ENCODE measurements at places on chromosomes 2 and 18.

DNA sequence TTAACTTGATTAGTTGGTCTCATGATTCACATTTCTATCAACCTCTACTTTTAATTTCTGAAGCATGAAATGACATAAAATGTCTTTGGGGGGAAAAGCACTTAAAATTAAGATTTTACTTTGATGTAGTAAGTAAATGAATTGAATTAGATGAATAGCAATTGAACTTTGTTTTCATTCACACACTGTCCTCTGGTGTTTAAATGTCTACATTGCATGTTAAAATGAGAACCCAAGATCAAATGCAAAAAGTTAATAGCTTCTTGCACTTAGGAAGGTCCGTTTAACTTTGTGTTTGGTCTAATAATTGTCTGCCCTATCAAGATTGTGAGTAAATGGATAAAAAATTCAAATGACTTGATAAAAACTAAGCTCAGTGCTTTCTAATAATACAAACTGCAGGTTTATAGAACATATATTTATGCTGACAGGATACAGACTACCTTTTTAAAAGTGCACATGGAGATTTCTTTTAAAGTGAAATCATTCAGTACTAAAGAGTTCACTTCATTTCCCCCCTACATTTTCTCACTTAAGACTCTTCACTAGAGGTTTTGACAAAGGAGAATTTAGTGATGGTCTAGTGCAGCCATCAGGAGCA is 156.2 kb upstream of the NABP1 start:
- DNase-seq = no peak

GRCh38 chr2:217952409-217952808 is 50.4 kb downstream of the TNS1 start:
- no peak for DNase-seq

GRCh38 chr2:100513650-100514049 is 43.4 kb downstream of the NMS start:
- DNase-seq = no peak

- DNase-seq = no peak
Measured at GRCh38 chr2:109295070-109295780, 166.2 kb downstream of the SH3RF3 start.

DNA sequence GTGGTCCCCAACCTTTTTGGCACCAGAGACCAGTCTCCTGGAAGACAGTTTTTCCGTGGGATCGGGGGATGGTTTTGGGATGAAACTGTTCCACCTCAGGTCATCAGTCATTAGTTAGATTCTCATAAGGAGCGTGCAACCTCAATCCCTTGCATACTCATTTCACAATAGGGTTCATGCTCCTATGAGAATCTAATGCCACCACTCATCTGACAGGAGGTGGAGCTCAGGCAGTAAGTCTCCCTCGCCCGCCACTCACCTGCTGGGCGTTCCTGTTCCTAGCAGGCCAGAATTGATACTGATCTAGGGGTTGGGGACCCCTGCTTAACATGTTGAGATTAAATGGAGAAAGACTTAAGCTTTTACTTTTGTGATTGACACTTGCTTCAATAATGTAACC is 9.9 kb downstream of the NABP1 start:
- no peak for DNase-seq

DNA sequence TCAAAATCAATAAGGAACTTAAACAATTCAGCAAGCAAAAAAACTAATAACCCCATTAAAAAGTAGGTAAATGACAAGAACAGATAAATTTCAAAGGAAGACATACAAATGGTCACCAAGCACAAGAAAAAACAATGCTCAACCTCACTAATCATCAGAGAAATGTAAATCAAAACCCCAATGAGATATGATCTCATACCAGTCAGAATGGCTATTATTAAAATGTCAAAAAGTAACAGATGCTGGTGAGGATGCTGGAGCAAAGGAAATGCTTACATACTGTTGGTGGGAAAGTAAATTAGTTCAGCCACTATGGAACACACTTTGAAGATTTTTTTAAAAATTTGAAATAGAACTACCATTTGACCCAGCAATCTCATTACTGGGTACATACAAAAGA is 538.0 kb downstream of the TMX3 start:
- DNase-seq = no peak

- no peak for DNase-seq
Measured at GRCh38 chr2:218375212-218375611, 6.9 kb upstream of the SLC11A1 start.

GRCh38 chr2:239195992-239196391 is 204.8 kb downstream of the HDAC4 start:
- no peak for DNase-seq

DNA sequence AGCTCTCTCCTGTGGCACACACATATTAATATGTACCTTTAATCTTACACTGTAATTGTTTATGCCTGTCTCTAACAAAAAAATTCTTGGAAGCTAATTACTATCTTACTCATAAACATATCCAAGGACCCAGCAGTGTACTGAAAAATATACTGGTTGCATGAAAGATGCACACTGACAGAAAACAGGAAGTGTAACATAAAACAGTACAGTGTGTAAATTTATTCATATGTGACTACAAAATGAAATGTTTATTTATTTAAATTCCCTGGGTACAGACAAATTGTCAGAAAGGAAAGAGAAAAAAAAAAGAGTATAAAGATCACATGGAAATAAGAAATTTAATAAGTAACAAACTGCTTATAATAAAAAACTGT is 28.5 kb downstream of the TMEM131 start:
- DNase-seq = no peak

DNA sequence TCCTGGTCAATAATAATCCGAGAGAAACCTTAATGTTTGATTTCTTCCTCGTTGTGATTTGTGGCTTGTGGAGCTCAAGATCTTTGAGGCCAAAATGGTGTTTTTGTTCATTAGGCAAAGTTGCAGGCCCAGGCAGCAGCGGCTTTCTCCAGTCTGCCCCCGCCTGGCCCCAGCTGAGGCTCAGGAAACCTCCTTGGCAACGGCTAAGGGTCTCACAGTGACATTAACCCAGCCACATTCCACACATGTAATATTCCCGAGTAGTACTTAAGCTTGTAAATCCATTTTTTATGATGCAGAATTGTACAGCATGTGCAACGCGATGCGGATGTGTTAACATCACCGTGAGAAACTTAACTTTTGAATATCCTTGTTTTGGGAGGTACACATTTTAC is 200.1 kb downstream of the BCL11A start:
- no peak for DNase-seq
